Stimulated activated CD8-positive, alpha-beta memory T cell treated with anti-CD3 and anti-CD28 coated beads, Interleukin-4, amount 100 ng/mL, for 1 hour (primary cell): ENCODE measurements at places on chromosomes 2 and 18.

DNA sequence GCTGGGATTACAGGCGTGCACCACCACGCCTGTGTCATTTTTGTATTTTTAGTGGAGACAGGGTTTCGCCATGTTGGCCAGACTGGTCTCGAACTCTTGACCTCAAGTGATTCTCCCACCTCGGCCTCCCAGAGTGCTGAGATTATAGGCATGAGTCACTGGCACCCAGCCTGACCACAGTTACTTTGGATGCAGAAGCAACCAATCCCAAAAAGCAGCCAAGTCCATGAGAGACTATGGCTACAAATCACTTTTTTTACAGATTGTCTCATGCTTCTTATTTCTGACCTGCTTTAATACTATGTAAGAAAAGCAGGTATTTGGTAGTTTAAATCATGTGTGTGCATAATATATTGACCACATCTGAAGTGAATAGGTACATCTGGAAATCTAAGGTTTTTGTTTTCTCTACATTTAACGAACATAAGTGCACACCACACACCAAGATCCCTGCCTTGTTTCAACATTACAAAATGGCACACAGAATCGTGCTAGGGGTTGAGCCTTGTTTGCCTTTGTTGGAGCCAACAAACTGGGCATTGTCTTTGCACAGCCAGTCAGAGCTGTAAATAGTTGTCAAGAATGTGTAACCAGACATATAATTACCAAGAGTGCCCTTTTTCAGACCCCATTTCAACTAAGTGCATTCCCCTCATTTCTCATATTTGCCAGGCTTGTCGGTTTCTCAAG, 18.3 kb upstream of the MAP4K4 start:
- no peak for DNase-seq

DNA sequence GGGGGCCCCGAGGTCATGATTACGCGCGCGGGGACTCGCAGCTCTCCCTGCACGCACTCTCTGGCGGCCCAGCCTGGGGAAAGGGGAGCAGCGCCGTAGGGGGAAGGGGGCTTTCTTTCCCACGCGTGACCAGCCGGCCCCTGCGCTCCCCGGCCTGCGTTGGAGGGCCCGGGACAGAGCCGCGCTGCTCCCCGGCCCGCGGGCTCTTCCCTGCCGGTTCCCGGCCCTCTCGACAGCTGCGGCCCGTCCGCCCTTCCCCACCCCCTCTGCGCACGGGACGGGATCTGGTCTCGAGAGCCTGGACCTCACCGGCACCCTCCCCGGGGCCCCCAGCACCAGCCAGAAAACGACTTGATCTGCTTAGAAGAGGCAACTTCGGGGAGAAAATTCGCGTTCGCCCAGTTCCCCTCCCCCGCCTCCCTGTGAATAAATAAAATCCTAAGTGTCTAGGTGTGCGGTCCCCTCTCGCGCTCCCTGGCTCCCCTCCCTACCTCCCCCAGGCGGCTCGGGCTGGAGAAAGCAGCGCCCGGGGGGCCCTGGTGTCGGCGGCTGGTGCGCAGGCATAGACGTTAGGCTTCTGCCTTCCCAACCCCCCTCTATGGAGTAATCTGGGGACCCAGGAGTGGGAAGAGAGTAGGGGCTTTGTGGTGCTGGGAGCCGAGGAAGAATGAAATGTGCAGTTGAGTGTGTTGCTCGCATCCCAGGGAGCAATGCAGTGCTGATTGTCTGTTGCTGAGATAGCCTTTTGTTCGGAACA, 803 bp upstream of the FIGN start:
- no peak for DNase-seq

DNA sequence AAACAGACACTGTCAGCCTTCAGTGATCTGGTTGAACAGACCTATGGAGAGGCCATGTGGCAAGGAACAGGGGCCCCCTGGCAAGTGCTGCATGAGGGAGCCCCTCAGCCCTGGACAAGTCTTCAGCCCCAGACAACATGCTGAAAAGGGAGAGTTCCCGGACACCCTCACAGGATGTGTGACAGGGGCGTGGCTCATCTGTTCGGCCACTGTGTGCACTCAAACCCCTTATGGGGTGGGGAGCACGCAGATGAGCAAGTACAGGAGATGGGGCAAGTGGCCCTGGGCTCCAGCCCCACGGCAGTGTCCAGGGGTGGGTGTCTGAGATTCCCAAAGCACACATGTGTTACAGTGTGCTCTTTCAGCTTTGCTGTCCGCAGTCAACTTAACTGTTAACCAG, 35.4 kb upstream of the MPPE1 start:
- DNase-seq: no peak

DNA sequence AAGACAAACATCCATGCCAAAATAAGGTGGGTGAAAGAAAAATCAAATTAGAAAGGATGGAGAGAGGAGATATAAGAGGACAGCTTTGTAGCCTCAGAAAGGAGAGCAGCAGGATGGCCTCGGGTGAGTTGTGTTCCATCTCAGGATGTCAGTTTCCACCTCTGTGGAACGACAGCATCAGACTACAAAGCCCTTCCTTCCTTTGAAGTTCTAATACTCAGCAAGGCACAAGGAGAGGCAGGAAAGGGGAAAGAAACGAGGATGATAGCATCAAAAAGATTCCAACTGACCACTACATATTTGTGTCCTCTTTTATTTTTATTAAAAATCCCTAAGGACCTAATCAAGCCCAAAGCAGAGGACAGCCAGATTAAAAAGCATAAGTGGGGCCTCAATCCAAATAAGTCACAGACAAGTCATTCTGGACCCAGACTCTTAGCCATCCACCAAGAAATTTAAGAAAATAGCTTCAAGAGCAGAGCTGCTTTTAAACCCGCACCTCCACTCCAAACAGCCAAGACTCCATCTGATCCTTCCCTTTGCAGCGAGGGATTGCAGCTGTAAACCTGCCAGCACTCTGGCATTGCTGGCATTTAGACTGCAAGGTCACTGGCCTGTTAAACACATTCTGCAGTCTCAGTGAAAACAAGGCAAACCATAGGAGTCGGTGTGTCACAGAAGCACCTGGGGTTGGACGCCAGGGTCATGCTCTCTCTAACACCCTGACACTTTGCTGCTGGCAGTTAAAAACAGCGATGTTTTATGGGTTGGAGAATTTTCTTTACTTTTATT, 314.5 kb upstream of the CHAC2 start:
- DNase-seq: no peak

GRCh38 chr2:131093006-131093695, at the start of gene FAM168B:
Gene FAM168B, minus strand, starts transcription at chr2:131093460. Its CDS starts 10,814 bp downstream, at chr2:131082646.
- DNase-seq: peak; percentile 73

DNA sequence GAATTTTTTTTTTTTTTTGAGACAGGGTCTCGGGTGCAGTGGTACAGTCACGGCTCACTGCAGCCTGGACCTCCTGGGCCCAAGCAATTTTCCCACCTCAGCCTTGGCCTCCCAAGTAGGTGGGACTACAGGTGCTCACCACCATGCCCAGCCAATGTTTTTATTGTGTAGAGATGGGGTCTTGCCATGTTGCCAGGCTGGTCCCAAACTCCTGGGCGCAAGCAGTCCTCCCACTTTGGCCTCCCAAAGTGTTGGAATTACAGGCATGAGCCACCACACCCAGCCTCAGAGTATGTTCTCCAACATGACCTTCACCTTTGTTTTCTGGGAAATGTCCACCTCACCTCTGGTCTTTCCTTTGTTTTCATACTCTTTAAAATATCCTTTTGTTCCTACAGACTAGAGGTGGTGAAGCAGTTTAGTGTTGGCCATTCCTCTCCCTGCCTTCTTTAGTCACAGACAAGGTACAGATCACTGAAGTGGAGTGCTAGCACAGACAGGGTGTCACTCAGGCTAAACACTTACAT, 19.5 kb upstream of the MOCOS start:
- DNase-seq: no peak

- no peak for DNase-seq
Observed at GRCh38 chr2:9538000-9538507, 17.6 kb downstream of the ADAM17 start.

- DNase-seq: no peak
Observed at GRCh38 chr18:60838677-60839076, 466.1 kb upstream of the MC4R start.

DNA sequence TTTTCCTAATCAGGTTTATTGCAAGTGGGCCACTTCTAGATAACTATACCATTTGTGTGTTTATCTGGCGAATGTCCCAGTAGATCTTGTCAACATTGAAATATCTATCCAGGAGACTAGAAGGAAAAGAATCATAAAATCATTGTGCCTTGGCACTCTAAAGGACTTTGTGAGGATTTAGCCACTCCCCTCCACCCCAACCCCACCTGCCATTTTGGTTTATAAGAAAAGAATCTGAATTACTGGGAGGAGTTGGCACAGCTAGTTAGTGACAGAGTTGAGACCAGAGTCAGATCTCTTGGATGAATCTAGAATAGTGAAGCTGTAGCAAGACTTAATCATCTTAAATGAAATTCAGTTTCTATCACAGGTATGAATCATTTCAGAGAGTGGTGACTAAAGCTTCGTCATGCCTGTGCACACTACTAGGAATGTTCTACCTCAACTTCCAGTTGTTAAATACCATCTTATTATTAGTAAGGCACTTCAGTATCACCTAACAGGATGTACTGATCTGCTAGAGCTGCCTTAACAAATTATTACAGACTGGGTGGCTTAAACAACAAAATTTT, 212.7 kb upstream of the SLC14A2 start:
- DNase-seq: no peak

GRCh38 chr18:50911006-50911405, 32.1 kb downstream of the ME2 start:
- DNase-seq: no peak

GRCh38 chr2:62363166-62363565, 142.8 kb downstream of the TMEM17 start:
- no peak for DNase-seq

- DNase-seq: no peak
Observed at GRCh38 chr2:197296835-197297234, 13.7 kb downstream of the ANKRD44 start.

- no peak for DNase-seq
Observed at GRCh38 chr18:75173125-75173432, 35.9 kb downstream of the PTGR3 start.

- DNase-seq: no peak
Observed at GRCh38 chr2:160138406-160138805, 61.7 kb downstream of the ITGB6 start.

- DNase-seq: no peak
Observed at GRCh38 chr2:9440058-9440727, 16.7 kb downstream of the CPSF3 start.

DNA sequence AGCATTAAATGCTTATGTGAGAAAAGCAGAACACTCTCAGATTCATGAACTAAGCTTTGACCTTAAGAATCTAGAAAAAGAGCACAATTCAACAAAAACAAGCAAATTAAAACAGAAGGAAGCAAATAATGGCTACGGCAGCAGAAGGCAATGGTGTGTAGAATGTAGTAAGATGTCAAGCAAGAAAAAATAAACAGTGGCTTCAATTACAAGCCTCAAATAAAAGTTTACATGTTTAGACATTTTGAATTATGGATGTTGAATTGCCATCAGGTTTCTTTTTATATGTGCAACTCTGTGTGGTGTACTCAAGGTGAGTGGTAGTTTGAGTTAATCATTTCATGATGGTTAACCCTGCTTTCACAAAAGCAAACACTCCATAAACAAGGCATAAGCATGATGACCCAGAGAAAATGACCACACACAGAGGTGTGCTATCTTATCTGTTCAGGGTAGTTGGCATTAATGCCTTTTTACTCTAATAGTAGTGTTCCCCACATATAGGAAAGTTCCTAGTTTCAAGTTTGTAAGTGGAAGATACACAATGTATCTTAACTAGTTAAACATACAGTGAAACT, 207.1 kb downstream of the FIGN start:
- DNase-seq: no peak

GRCh38 chr2:103353774-103354173, 591.9 kb downstream of the TMEM182 start:
- no peak for DNase-seq

- no peak for DNase-seq
Observed at GRCh38 chr2:170514140-170514539, 201.0 kb upstream of the SP5 start.

DNA sequence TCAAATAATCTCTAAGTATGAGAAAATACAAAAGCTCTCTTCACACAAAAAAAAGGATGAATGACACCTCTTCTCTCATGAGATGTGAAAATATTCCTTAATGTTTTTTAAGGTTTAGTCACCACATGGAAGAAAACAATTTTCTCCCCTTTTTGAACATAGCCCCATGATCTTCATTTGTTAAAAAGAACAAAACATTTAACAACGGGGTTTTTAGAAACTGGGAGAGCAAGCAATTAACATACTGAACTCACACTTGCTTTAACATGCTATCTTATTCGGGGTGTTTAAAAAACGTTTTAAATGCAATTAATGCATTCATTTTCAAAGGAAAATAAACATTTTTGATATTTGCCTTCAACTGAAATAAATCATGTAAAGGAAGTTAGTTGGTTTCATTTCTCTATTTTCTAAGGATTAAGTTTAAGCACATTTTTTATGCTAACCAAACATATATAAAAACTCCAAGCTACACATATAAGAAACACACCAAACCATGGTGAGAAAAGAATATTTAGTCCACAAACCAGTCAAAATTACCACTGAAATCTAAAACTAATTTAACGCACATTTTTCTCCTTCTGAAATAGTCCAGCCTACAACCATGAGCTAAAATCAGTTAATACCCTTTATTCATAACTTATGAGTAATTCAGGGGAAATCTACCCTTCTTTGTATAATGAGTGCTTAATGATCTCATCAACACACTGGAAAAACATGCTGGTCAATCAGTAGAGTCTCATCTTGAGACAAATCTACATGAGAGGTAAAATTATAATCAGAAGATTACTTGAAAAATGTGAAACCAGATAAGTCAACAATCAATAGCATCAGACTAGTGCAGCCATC, 8.2 kb downstream of the FBXO11 start:
- no peak for DNase-seq

DNA sequence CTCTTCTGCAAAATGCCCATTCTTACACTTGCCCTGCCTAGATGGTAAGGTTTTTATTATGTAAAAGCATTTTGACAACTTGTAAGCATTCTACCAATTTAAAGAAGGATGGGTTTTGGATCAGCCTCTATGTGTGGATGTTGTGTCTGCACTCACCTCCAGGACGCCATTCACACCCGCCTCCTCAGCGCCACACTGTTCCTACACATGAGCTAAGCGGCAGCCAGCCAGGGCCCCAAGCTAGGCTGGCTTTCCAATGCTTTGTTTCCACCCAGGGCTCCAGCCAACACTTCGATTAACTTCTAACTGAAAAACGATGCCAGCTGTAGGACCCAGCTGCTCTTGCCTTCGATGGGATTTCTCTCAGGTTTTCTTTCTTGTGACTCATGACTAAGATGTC, 73.3 kb upstream of the FZD7 start:
- DNase-seq: no peak

DNA sequence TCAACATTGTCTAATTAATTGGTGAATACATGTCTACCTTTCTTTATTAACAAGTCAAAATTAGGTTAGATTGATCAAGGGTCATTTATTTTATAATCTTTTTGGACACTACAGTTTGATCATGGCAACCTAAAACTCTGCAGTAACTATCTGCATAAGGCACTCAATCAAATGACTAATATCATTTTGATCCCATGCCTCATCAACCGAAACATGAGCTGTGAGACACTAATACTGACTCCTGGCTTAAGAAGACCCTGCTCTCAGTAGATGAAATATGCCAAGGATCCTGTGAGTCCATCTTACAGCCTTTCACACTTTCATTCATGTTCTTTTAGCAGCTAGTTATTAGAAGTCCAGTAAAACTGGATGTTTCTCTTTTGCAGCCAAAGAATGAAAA, 169.4 kb upstream of the CAVIN2 start:
- DNase-seq: no peak
